ENCODE measurements at places on chromosomes 6 and 20.

DNA sequence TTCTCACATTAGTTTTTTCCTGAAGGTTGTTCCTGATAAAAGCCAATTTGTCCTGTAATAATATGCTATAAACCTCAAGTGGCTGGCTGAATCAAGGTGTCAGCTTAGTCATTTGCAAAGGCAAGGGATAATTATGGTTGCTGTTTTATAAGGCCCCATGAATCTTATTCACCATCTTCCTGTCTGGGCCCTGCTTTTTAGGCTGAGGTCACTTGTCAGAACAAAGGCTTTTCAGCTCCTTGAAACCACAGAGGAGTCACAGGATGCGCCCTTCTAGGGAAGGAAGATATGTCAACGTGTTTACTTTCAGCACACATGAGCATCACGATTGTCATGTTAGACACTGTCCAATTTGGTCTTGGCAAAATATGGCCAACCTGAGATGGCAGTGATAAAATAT is 64.8 kb upstream of the NAA20 start:
- no peak overlapping the region for H3K27ac ChIP-seq

- peaks cover 16% of the 10 kb centered on the region for H3K36me3 ChIP-seq
- peak overlapping the region; percentile 98 for H3K4me3 ChIP-seq
- DNase-seq, result peak; percentile 75
- peaks cover 24% of the 10 kb centered on the region for H3K4me1 ChIP-seq
Measured at GRCh38 chr20:50191544-50192363, 1.1 kb downstream of the CEBPB start.

DNA sequence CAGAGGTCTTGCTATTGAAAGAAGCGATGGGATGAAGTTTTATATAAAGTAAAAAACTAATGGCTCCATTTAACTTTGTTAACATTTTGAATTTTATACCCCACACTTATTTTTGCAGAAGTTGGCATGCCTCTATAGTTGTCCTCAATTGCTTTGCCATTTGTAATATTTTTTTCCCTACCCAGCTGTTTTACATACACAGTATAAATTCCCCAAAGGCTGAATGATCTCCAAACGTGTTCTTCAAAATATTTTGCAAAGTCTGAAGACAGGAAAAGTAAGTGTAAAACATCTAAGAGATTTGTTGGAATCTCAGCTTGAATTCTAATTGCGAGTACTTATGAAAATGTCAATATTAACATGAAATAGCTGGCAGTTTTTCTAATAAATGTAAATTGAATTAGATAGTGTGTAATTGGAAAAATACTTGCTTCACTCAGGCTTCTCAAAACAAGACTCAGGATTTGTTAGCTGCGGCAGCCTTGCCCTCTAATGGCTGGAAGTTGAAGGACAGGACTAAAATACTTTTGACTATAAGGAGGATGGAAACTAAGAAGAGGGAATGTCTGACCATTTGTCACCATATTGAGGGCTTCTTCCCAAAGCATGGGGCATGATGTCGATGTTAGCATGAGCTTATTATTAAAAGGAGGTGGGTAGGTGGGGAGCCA is 226.8 kb downstream of the UST start:
- H3K27ac ChIP-seq, result no peak overlapping the region
- H3K4me3 ChIP-seq, result no peak overlapping the region
- DNase-seq, result no peak
- H3K27me3 ChIP-seq, result peaks cover 50% of the 10 kb centered on the region
- no peaks in the 10 kb centered on the region for H3K36me3 ChIP-seq

DNA sequence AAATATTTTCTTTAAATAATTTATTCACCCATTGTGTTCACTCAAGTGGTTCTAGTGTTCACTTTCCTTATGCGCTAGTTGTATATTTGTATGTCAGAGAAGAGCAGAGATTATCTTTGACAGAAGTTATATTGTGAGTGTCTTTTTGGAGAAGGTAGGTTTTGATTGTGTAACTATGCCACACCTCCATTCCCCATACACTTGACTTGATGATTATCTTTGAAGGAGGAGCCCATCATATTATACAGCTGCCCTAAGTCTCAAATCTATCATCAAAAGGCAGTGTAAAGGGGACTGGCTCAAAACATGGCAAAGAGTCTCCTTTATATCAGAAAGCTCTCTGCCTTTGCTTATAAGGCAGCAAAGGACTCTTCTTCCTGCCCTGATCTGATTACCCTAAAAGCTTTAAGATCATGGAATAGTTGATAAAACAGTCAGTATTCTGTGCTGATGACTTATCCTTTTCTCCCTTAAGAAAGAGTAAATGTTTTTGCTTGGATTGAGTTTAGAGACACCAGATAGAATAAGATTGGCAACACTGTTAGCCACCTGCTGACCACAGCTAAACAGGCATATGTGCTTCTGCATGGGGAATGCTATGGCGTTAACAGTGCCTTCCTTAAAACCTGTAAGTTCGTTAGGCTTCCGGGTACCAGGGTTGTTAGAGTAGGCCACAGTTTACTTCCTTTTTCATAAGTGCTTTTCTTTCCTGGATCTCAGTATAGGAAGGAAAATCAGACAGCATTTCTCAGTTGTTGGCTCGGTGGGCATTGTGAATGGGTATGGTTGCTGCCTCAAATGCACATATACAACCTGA is 22.6 kb downstream of the TOP1 start:
- DNase-seq, result no peak
- H3K4me1 ChIP-seq, result peaks cover 84% of the 10 kb centered on the region
- H3K4me3 ChIP-seq, result no peak overlapping the region
- no peaks in the 10 kb centered on the region for H3K27me3 ChIP-seq

DNA sequence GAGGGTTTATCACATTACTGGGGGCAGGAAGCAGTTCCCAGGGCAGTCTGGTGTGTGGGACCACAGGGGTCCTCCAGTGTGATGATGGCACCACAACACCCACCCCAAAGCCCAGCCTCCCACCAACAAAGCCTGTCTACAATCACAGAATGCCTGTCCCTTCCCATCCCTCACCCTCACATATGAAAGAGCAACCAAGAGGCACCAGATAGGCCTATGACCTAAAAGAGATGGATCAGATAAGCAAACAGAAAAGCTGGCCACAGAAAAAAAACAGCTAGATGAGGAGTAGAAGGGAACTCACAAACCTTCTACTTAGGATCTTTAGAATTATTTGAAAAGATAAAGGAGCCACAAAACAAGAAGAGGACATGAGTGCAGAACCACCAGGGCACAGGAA is 54.3 kb downstream of the SERAC1 start:
- no peak for DNase-seq
- no peak overlapping the region for H3K27ac ChIP-seq
- peaks cover 39% of the 10 kb centered on the region for H3K36me3 ChIP-seq
- no peak overlapping the region for H3K4me3 ChIP-seq

- H3K27me3 ChIP-seq, result peaks cover 17% of the 10 kb centered on the region
- H3K4me3 ChIP-seq, result no peak overlapping the region
- H3K4me1 ChIP-seq, result no peaks in the 10 kb centered on the region
- H3K27ac ChIP-seq, result no peak overlapping the region
Measured at GRCh38 chr6:150167479-150167873, 24.6 kb downstream of the PPP1R14C start.

DNA sequence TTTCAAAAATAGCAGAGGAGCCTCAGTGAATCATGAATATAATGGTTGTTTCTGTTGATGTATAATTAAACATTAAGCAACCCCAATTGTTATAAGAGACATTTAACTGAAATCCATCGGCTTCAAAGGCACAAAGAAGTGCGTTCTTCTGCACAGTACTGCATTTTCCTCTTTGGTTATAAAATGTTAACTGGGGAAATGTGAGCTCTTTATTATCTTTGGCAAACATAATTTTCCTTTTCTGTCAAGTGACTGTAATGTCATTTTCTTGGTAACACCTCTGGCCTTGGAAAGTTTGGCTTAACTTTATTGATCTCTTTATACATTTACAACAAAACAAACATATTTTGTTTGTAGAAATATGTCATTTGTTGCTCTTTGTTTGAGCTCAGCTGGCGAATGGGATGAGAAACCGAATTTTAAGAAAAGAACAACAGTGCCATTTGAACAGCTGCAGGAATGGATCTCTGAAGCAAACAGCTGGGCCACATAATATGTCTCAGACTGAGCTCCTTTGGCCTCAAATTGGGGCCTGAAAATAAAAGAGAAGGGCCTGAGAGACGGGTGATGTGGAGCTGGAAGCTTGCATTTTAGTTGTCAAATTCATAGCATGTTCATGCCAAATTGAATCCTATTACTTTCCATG is 427.0 kb upstream of the SPTLC3 start:
- no peaks in the 10 kb centered on the region for H3K36me3 ChIP-seq
- H3K4me3 ChIP-seq, result no peak overlapping the region
- no peaks in the 10 kb centered on the region for H3K4me1 ChIP-seq
- no peak for DNase-seq
- no peak overlapping the region for H3K27ac ChIP-seq
- H3K27me3 ChIP-seq, result no peaks in the 10 kb centered on the region

- H3K4me3 ChIP-seq, result peak overlapping the region; percentile 93
- H3K27me3 ChIP-seq, result peaks cover 10% of the 10 kb centered on the region
- peaks cover 13% of the 10 kb centered on the region for H3K36me3 ChIP-seq
- peaks cover 84% of the 10 kb centered on the region for H3K4me1 ChIP-seq
- peak overlapping the region; percentile 69 for H3K27ac ChIP-seq
Measured at GRCh38 chr6:33427585-33428223, 7.8 kb downstream of the SYNGAP1 start.

DNA sequence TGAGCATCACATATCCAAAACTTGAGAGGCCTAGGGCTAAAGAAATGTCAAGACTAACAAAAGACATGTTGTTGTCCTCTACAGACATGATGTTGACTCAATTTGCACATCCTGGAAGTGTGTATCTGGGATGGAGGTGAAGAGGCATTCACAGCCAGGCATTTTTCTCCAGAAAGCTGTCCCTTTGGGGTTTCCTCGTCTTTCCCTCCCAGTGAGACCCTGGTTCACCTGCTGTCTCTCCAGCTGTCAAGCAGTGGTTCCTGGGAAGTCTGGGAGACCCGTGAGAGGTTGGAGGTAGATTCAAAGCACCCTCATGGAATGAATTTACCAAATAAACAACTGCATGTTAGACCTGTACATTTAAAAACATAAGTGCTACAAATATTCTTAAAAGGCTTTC is 32.1 kb downstream of the BACH2 start:
- H3K4me1 ChIP-seq, result peaks cover 95% of the 10 kb centered on the region
- H3K27me3 ChIP-seq, result no peaks in the 10 kb centered on the region
- H3K36me3 ChIP-seq, result peaks cover 63% of the 10 kb centered on the region

DNA sequence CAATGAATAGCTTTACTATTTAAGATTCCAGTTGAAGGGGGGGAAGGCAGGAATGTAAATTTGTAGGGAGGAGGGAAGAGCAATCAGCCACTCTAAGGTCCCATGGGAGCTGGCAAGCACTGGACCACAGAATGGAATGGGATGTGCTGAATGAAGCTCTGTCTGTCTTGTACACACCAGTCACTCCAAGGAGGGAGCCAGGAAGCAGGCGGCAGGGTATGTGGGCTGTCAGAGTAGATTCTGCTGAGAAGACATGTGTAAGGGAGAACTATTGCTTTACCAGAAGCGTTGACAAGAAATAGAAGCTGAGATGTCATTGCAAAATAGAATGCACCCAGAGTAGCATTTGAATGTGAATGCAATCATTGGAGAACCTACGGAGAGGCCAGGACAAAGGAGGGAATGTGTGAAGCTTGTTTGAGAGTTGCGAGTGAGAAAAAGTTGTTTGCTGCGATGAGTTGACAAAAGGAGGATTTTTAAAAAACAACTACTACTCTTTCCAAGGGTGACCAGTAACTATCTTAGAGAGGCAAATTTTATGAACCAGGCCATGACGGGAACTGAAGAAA is 25.2 kb upstream of the PDE7B start:
- H3K4me1 ChIP-seq, result no peaks in the 10 kb centered on the region
- H3K27ac ChIP-seq, result no peak overlapping the region
- no peaks in the 10 kb centered on the region for H3K27me3 ChIP-seq
- no peak for DNase-seq
- no peak overlapping the region for H3K4me3 ChIP-seq

DNA sequence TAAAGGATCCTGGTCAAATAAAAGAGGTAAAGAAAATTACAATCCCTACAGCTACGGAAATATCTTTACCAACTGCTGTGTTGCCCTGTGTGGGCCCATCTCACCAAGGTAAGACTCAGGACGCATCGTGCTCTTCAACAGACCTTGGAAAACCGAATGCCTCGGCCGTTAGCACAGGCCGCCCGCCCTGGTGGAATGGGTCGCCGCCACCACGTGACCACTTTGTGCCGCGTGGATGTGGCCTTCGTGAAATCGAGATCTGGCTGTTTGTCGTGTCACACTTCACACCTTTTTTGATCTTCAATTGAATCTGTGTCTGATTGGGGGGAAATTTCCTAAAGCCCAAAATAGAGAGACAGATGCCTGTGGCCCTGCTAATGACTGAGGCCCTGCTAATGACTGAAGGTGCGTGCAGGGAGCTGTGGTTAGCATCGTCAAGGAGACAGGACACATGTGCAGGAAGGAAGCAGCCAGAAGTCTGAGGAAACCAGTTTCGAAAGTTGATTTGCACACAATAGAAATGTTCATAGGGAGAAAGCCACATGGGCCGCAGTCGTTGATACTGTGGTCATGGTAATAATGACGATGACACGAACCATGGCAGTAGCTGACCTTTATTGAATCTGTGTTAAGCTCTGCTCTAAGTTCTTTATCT is 175.7 kb upstream of the SNX9 start:
- H3K36me3 ChIP-seq, result peaks cover 1% of the 10 kb centered on the region
- peak; percentile 55 for DNase-seq
- no peak overlapping the region for H3K27ac ChIP-seq
- peaks cover 21% of the 10 kb centered on the region for H3K27me3 ChIP-seq
- H3K4me1 ChIP-seq, result peaks cover 28% of the 10 kb centered on the region

DNA sequence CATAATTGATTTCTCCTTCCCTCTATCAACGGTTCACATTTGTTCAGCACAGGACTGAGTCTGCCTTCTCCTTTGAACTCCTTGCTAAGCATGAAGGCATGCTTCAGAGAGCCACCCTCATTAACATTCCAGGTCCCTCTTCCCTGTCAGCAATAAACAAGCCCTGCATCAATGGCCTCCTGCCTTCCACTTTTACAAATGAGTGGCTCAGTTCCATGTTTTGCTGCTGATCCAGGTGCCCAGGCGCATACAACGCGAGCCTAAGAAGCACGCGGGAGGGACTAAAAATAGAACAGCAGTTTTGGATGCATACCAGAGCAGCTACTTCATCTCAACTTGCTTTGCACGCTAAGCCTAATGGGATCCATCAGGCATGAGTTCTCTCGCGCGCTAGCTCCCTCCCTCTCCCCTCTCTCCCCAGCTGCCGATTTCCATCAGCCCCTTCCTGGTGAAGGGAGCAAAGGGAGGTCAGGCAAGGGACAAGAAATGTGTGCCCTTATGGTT is 53.4 kb downstream of the TRAF3IP2 start:
- H3K4me3 ChIP-seq, result no peak overlapping the region
- H3K27ac ChIP-seq, result no peak overlapping the region
- peaks cover 1% of the 10 kb centered on the region for H3K36me3 ChIP-seq
- no peaks in the 10 kb centered on the region for H3K27me3 ChIP-seq
- no peak for DNase-seq

- no peaks in the 10 kb centered on the region for H3K27me3 ChIP-seq
- no peaks in the 10 kb centered on the region for H3K4me1 ChIP-seq
- no peaks in the 10 kb centered on the region for H3K36me3 ChIP-seq
- no peak overlapping the region for H3K27ac ChIP-seq
- H3K4me3 ChIP-seq, result no peak overlapping the region
Measured at GRCh38 chr6:21455071-21455470, 138.5 kb upstream of the SOX4 start.

All from activated naive CD4-positive, alpha-beta T cell treated with anti-CD3 and anti-CD28 coated beads, Interleukin-2, amount 10 ng/mL, durations not matched to agents 7 days and 5 days (primary cell).